MG63 (cell line): ENCODE measurements at places on chromosomes 16 and 17. TPM values are rescaled to one million over a fixed set of nuclear protein-coding genes. Genes with fewer than 3 reads are reported as not detected.

Gene MPHOSPH6
- total RNA-seq = 19.2 and 93.3 TPM in 2 replicates

Gene GRB7
- total RNA-seq = not detected in 2 replicates

Gene NPIPB8
- total RNA-seq = not detected in 2 replicates

Gene SLC16A6
- 0.79 and 1.9 TPM in 2 replicates for total RNA-seq

Gene C16orf54
- not detected in 2 replicates for total RNA-seq

Gene NFATC3
- total RNA-seq = 4.5 and 4.6 TPM in 2 replicates

Gene OMG
- total RNA-seq = not detected in 2 replicates

DNA sequence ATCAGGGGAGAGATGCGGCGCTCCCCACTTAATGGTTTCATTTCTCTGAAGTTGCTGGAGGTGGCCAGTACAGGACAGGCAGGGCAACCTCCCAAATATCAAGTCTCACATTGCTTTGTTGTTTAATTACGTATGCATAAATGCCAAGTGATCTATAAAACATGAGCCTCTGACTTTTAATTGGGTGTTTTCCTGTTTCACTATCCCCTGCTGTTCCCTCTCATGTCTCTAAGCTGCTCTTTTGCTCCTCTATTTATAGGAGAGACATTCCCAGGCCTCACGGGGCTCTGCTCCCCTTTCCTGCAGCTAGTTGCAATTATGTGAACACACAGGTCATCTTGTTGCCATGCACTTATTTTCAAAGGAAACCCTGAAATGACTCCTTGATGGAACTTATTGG is 1173.5 kb upstream of the GOT2 start:
- DNase-seq = no peak

DNA sequence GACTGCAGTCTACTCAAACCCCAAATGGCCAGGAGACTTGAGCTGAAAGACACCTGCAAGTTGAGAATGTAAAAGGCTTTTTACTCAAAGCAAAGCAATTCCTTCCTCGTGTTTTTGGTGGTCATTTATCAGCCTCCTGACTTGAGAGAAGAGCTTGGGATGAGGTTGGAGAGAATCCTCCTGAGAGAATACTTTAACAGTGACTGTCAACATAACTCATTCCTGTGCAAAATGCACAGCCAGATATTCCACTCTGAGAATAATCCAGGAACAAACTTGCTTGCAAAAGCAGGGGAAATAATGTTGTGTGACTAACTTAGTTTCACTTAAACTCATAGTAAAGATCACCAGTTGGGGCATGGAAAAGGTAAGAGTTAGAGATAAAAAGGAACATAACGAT is 53.4 kb downstream of the SNTB2 start:
- no peak for DNase-seq

DNA sequence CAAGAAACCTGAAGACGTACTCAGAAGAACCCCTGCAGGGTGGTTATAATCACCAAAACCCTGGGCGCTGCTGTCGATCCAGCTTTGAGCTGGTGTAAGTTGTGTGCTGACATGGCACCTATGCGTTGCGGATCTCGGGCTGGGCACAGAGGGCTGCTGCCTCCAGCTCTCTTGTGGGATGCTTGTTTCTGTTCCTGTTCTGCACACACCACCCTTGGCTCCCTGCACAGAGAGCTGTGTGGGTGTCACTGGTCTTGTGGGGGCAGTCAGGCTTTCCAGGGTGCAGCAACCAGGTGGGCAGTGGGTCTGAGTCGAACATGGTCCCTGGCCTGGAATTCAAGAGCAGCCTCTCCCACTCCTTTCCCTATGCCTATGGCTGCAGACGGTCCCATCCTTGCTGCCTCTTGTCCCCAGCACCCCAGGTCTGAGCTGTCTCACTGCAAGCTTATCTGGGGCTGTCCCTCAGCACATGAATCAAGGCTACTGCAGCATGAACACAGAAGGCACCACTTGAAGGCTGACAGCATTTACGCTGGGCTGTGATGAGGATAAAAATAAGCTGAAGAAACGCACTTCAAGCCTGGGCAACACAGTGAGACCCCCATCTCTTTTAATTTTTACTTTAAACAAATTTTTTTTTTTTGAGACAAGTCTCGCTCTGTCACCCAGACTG is 20.1 kb downstream of the ZNF276 start:
- no peak for DNase-seq

GRCh38 chr17:72445055-72445991 is 324.5 kb downstream of the SOX9 start:
- DNase-seq = no peak

DNA sequence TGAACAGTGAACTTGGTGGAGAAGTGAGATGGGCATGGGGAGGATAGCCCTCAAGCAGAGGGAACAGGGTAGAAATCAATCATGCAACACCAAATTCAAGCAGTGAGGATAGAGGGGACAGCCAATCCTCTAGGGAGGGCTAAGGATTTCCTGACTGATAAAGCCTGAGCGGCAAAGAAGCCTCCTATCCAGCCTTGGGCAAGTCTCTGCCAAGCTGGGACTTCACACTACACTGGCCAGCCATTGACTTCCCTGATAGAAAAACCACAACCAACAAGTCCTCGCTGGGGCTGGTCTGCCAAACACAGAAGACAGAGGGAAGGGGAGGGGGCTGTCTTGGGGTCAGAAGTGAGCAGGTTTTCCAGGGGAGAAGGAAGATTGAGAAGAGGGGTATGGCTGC is 2.5 kb upstream of the FBXL19 start:
- DNase-seq = no peak

DNA sequence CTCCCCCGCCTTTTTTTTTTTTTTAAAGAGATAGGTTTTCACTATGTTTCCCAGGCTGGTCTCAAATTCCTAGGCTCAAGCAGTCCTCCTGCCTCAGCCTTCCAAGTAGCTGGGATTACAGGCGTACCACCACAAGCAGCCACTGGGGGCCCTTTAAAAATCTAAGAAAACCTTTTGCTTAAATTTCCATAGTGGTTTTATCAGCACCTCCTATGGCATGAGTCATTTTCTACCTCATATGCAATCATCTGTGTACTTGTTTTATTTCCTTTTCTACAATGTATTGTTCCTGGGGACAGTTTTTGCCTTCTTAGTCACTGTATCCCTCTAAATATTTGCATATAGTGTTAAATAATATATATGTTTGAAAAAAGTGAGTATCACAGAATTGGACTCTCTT is 29.2 kb downstream of the GNA13 start:
- peak; percentile 63 for DNase-seq

DNA sequence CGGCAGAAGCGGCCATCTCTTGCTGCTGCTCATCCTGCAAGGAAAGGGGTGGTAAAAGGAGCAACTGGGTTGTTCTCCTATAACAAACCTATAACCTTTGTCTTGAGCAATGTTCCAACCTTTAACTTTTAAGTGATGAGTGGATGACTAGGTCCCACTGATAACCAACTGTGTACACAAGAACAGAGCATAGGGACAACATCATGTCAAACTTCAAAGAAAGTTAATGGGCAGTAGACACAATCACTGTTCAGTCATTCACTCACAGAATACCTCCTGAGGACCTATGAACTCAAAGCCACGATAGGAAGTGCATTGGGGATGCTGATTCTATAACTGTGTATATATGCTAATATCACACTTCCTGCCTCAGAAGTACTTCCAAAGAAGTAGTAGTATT is 21.6 kb downstream of the CFAP97D1 start:
- no peak for DNase-seq

GRCh38 chr17:6506679-6507231 is 49.6 kb downstream of the PITPNM3 start:
- DNase-seq = peak; percentile 94

DNA sequence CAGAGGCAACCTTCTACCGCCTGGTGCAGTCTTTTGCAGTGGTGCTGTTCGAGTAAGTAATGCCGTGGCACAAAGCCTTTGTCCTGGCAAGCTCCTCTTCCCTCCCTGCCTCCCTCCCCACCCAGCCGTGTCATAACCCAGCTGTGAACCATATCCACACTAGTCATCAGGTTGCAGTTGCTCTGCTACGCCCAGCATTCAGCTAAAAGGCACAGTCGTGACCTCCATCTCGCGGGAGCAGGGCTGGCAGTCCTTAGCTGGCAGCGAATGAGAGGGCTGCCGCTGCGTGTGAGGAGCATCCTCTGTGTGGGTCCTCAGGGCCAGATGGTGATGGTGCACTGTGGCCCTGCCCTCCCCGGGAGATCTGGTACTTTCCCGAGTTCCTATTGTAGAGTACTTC is 39.3 kb downstream of the CIBAR2 start:
- DNase-seq = peak; percentile 71

GRCh38 chr17:411421-412120 is 59.0 kb upstream of the RPH3AL start:
- no peak for DNase-seq

- no peak for DNase-seq
Measured at GRCh38 chr16:20271893-20272292, 55.4 kb downstream of the GP2 start.

DNA sequence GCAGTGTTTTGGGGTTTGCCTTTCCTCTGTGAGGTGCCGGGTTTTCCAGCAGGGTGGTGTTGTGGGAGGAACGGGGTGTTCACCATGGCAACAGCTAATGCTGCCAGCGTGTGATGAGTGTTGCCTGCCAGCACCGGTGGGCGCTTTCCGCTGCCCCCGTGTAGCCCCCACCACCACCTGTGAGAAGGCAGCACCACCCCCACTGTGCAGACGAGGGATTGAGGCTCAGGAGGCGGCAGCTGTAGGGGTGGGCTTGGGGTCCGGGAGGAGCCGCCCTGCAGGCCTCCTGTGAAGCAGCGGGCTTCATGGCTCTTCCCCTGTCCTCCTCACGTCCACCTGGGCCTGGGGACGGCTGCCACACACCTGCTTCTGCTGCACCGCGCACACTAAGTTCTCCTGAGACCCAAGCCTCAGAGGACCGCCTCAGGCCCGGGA is 5.2 kb downstream of the RAB40C start:
- no peak for DNase-seq
